Gastrocnemius medialis (tissue), 4 donors: ENCODE measurements at places on chromosomes 6 and 20.

GRCh38 chr6:83431545-83432155, 799 bp upstream of the ME1 start:
- peak overlapping the region; percentile 75 for H3K4me3 ChIP-seq
- peaks cover 11% of the 10 kb centered on the region for H3K4me1 ChIP-seq
- no peak for DNase-seq

GRCh38 chr6:108955329-108955949, 107.2 kb downstream of the ARMC2 start:
- no peaks in the 10 kb centered on the region for H3K27me3 ChIP-seq
- no peaks in the 10 kb centered on the region for H3K36me3 ChIP-seq
- DNase-seq: no peak
- no peak overlapping the region for H3K4me3 ChIP-seq

GRCh38 chr6:41036601-41037000, 2.4 kb downstream of the UNC5CL start:
- no peaks in the 10 kb centered on the region for H3K36me3 ChIP-seq
- H3K4me3 ChIP-seq: no peak overlapping the region
- H3K27me3 ChIP-seq: no peaks in the 10 kb centered on the region
- DNase-seq: no peak
- H3K4me1 ChIP-seq: peaks cover 19% of the 10 kb centered on the region

- no peaks in the 10 kb centered on the region for H3K36me3 ChIP-seq
- H3K4me3 ChIP-seq: no peak overlapping the region
- H3K27me3 ChIP-seq: no peaks in the 10 kb centered on the region
- no peak overlapping the region for H3K27ac ChIP-seq
- no peaks in the 10 kb centered on the region for H3K4me1 ChIP-seq
Observed at GRCh38 chr6:169809386-169809785, 58.0 kb downstream of the ERMARD start.
